ENCODE measurements at places on chromosomes 2 and 18. TPM values are rescaled to one million over a fixed set of nuclear protein-coding genes. Genes with fewer than 3 reads are reported as not detected.
A peak's percentile ranks its signal among the peaks of the same experiment; 100 is the strongest.

GRCh38 chr2:58620093-58620492 is 379.0 kb upstream of the FANCL start:
- DNase-seq, result peak; percentile 63

GRCh38 chr2:55025082-55025481 is 25.2 kb downstream of the RTN4 start:
- no peak for DNase-seq

GRCh38 chr2:73582364-73582763 is 59.9 kb downstream of the NAT8 start:
- no peak for DNase-seq

DNA sequence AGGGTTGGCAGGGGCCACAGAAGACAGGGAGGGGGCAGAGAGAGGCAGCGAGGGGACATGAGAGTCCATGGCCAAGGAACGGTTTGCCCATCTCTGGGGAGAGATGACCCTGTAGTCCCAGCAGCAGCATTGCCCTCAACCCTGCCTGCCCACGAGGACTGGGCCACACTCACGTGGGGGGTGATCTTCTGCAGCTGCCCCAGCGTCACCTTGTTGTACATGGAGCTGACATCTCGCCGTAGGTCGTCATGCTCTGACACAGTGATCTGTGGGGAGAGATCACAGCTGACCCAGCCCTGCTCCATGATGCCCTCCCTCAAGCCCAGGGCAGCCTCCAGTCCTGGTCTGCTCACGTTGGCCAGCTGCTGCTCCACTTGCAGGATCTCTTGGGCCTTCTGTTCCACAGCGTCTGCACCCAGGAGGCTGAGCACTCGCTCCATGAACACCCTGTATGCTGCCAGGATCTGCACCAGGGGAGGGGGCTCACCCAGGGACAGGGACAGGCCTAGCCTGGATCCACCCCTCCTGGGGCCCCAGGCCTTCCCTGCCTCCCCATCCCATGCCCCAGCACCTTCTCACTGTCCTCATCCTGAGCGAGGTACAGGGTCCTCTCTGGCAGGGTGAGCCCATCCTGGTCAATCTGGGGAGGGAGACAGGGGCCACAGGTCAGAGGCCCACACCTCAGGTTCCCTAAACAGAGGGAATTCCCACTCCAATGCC is 2.8 kb downstream of the ECEL1 start:
- no peak for DNase-seq

- no peak for DNase-seq
Measured at GRCh38 chr18:10379522-10379921, 74.9 kb upstream of the APCDD1 start.

DNA sequence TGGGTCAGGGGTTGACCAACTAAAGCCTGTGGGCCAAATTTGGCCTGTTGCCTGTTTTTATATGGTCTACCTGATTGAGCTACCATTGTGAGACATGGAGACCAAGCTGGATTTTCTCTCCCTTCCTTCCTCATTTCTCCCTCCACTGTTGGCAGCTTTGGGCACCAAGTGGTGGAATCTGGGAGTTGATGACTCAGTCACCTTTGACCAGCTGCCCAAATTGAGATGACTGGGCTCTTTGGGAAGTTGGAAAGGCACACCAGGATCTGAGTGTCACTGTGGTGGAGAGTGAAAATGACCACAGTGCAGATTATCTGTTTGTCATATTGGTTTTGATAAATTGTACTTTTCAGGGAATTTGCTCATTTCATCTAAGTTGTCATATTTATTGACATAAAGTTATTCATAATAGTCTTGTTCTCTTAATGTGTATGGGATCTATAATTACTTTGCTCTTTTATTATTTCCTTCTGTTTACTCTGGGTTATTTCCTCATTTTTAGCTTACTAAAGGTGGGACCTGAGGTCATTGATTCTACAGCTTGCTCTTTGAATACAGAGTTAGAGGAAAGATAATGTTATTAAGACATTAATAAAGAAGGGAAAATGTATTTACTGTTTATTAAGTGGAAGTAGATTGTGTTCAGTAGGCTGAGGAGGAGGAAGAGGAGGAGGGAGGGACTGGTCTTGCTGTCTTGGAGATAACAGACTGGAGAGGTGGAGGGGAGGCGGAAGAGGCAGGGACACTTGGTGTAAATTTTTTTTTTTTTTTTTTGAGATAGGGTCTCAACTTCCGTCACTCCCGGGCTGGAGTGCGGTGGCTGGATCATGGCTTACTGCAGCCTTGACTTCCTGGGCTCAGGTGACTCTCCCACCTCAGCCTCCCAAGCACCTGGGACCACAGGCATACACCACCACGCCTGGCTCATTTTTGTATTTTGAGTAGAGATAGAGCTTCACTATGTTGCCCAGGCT is 31.8 kb downstream of the AGFG1 start:
- peak; percentile 48 for DNase-seq

- no peak for DNase-seq
Measured at GRCh38 chr18:44742718-44743311, 62.1 kb downstream of the SETBP1 start.

Gene CRACDL
- 1.6 TPM for polyA plus RNA-seq

Gene ORMDL1
- polyA plus RNA-seq, result 54.5 TPM

Gene CYP26B1
- polyA plus RNA-seq, result 0.06 TPM
